ENCODE measurements at places on chromosomes 1 and 21. TPM values are rescaled to one million over a fixed set of nuclear protein-coding genes. Genes with fewer than 3 reads are reported as not detected.

PPCS gene
- total RNA-seq, result 53.2 TPM

LCE3D gene
- total RNA-seq, result not detected

SH2D1B gene
- 0.12 TPM for total RNA-seq

DNA sequence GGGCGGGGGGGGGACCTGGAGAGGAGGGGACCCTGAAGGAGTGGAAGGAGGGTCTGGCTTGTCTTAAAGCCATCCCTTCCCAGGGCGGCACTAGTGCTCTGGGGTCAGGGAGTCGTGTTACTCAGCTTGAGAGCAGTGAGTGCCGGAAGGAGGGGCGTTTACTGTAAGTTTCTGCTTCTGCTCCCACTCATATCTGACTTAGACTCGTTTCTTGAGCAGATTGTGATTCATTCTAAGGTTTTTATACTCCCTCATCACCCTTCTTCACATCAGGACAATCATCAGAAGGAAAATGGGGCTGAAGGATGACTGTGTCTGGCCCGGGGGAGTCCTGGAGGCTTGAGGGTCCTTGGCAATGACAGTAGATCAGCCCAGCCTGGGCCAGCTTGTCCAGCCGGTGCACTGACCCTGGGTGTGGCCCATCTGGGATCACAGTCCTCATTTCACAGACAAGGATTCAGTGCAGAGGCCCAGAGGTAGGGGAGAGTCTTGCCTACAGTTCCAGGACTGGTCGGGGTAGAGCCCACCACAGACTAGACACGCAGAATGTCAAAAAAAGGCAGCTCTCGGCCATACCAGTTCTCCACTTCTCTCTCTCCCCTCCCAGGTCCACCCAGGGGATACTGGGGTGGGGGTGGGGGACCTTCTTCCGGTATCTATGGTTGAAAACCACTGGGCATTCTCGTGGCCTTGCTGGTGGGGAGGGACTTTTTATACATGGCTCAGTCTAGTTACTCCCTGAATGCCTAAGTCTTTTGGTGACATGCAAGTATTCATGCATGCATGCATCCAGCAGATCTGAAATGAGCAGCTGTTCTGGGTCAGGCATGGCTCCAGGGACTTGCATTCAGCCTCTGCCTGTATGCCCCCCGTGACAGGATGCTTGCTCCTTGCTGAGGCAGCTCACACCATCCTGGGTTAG lies 5.1 kb downstream of the TNFRSF8 start:
- H3K36me3 ChIP-seq, result no peaks in the 10 kb centered on the region
- no peak overlapping the region for H3K27ac ChIP-seq
- no peak overlapping the region for H3K4me3 ChIP-seq
- no peak for DNase-seq
- H3K27me3 ChIP-seq, result peaks cover 5% of the 10 kb centered on the region

DNA sequence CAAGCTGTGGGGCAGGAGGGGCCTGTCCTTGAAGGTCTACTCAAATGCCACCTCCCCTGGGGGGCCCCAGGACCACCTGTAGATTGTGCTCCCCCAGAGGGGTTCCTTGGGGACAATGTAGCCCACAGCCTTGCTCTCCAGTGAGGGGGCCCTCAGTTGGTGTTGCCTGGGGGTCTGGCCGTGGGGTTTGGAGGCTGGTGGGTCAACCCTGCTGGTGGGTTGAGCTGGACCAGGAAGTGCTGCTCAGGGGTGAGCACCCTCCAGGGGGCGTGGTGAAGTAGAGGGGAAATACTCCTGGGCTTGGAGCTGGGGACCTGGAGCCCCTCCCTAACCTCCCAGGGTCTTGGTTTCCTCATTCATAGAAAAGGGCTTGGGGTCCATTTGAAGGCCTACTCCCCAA lies 143.6 kb upstream of the WNT4 start:
- H3K4me1 ChIP-seq, result no peaks in the 10 kb centered on the region
- no peak overlapping the region for H3K4me3 ChIP-seq
- DNase-seq, result no peak
- peaks cover 4% of the 10 kb centered on the region for H3K27me3 ChIP-seq
- no peak overlapping the region for H3K27ac ChIP-seq

- H3K27me3 ChIP-seq, result 0 out of 2 replicates have a peak, but pooled peaks cover 6% of the 10 kb centered on the region
- no peak for DNase-seq
- no peaks in the 10 kb centered on the region for H3K36me3 ChIP-seq
- no peak overlapping the region for H3K4me3 ChIP-seq
- 0 out of 2 replicates have a peak, but pooled peaks cover 3% of the 10 kb centered on the region for H3K4me1 ChIP-seq
Measured at GRCh38 chr1:177315261-177315660, 144.5 kb downstream of the BRINP2 start.

DNA sequence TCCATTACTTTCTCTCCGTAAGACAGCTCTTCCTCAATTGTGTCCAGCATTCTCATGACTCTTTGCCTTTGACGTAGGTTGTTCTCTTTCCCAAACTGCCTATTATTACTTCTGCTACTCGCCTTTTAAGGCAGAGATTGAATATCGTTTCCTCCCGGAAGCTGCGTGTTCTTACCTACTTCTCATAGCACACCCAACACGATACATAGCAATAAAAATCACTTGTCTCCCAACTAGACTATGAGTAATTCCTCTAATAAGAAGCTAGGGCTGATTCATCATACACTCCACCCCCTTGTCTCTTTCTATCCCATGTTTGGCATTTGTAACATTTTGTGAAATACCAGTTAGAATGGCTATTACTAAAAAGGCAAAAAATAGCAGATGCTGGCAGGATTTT lies 55.8 kb upstream of the SGIP1 start:
- H3K4me1 ChIP-seq, result no peaks in the 10 kb centered on the region
- no peaks in the 10 kb centered on the region for H3K27me3 ChIP-seq
- H3K36me3 ChIP-seq, result no peaks in the 10 kb centered on the region

COPA gene
- total RNA-seq, result 132 TPM

- no peak overlapping the region for H3K27ac ChIP-seq
- no peaks in the 10 kb centered on the region for H3K36me3 ChIP-seq
Measured at GRCh38 chr1:151653397-151653796, 41.5 kb downstream of the SNX27 start.

DNA sequence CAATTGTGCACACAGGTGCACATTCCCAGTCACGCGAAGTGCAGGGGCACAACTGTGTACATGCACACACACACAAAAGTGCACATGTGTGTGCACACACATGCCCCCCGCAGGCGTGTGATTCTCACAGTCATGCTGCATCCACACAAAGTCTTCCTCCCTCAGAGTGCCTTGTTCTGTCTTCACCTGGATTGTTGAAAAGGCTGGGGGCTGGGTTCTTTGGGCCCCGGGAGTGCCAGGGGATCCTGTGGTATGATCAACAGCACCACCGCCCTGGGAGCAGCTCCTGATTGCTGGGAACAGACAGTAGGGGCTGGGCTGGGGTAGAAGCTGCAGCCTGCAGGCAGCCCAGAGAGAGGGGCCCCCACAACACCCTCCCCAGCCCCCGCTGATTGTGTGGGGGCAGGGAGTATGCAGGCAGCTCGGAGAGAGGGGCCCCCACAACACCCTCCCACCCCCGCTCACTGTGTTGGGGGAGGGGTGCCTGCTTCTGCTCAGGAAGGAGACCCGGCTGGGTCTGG lies 3.4 kb downstream of the COL18A1 start:
- no peaks in the 10 kb centered on the region for H3K27me3 ChIP-seq
- H3K4me3 ChIP-seq, result no peak overlapping the region
- H3K27ac ChIP-seq, result no peak overlapping the region
- no peaks in the 10 kb centered on the region for H3K36me3 ChIP-seq
- peaks cover 18% of the 10 kb centered on the region for H3K4me1 ChIP-seq
- DNase-seq, result no peak

Measured in HCT116 (cell line).